Stimulated activated CD8-positive, alpha-beta memory T cell treated with anti-CD3 and anti-CD28 coated beads, Interleukin-15, amount 100 ng/mL, for 48 hours (primary cell): ENCODE measurements at places on chromosomes 4 and X.
A peak's percentile ranks its signal among the peaks of the same experiment; 100 is the strongest.

GRCh38 chrX:75522565-75523431, at the start of gene ZDHHC15:
Gene ZDHHC15 (minus strand): TSS chrX:75523037. CDS start chrX:75523024, 13 bp downstream.
- peak; percentile 13 for DNase-seq

DNA sequence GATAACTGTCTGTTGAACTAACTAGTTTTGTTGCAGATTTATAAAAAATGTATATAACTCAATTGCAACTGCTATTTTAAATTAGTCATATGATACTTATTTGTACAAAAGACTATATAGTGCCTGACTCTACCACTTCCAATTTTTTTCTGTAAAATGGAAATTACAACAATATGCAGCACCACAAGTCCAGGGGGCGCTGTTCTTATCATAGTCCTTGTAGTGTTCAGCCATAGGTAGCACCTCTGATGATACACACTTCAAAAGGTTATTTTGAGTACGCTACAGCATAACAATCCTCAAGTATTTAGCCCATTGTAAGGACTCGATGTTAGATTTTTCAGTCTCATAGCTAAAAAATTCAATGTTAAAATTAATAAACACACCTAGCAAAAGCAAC, 174.9 kb downstream of the CORIN start:
- no peak for DNase-seq

DNA sequence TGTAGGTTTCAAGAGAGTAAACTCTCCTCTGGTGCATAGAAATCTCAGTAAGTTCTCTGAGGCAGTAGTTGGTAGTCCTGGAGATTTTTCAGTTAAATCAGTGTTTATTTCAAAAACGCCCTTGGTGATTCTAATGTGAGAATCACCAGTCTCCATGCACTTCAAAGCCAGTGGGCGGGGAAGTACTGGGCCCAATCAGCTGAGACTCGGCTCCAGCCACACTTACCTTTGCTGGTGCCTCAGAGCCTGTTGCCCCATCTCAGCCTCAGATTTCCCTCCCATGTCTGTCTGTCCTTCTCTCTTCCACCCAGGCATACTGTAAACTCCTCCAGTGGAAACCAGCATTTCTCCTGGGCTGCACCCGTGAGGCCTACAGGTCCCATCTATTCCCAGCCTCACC, 7.4 kb upstream of the MGST2 start:
- no peak for DNase-seq

DNA sequence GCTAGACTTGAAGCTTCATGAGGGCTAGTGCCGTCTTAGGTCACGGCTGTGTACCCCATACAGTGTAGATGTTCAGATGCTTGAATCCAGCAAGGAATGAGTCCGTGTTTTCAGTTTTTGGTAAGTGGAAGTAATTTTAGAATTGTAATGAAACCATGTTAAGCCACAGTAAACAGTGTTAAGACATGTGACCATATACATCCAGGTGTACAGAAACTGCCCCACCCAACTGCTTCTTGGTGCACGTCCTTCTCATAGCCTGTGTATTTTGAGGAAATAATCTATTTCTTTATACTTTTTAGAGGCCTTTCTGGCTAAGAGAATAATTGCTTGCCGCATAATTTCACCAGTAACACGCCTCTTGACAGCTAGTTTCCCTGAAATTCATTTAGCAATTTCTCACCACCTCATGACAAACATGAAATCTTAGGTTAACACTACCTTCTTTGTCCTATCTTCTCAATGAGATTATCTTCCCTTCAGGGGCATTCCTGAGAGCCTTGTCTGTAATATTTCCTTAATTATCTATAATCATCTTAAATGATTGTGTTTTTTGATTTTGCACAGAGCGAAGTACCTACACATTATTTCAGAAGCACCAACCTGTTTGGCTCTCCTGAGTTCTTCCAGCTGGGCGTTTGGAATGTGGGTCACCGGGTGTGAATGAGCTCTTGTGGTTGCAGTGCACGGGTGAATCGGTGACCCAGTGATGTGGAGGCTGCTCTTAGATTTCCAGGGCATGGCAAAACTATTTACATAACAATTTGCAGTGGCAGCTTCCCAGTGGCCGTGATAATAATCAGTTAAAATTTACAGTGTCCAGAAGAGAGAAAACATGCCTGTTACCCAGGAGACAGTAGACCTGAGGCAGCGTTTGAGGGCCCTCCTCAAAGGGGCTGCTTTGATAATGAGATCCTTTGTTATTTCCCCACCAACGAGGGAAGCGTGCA, 50.2 kb upstream of the TADA2B start:
- no peak for DNase-seq

- no peak for DNase-seq
Measured at GRCh38 chrX:70254909-70255308, 5.1 kb downstream of the P2RY4 start.

DNA sequence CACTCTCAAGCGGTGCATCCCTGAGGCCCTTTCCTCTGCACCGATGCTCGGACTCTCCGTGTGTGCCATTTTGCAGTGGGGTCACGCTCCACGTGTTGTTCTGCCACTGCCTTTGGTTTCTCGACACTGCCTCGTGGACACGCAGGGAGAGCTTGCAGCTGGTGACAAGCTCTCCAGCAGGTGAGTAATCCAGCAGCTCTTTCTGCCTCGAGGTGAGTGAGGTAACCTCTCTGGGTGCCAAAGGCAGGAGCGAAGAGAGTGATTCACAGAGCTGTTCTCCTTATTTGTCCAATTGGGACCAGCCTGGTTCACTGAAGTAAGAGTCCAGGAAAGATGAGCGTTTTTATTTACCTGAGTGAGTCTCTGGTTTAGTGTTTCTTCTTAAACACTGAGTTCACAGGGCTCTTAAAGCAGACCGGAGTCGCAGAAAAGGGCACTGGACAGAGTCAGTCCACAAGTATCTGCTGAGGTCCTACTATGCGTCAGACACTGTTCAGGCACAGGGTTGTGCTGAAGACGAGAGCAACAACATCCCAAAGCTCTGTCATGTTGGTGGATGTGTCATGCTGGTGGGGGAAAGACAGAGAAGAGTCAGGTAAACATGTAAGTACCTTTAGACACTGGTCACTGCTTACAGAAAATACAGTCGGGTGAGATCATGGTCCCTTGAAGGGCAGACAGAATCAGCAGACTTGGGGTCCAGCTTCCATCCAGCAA, 61.8 kb downstream of the FHDC1 start:
- DNase-seq = no peak

DNA sequence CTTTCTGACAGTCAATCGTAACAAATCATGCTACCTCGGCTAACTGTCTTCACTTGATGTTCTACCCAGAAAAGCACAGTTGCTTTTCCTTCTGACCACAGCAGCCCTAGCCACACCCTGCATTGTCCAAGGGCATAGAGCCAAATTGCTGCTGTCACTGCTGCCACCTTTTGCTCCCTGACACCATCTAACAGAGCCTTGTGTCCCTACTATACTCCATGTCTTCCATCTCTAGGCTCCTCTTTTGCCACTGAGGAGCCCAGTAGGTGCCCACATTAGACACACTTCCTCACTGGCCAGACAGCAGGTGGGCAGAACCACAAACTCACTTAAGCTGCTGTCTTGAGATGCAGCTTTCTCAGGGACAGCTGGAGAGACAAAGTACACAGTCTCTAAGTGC, 91.4 kb downstream of the ANXA3 start:
- DNase-seq = no peak

DNA sequence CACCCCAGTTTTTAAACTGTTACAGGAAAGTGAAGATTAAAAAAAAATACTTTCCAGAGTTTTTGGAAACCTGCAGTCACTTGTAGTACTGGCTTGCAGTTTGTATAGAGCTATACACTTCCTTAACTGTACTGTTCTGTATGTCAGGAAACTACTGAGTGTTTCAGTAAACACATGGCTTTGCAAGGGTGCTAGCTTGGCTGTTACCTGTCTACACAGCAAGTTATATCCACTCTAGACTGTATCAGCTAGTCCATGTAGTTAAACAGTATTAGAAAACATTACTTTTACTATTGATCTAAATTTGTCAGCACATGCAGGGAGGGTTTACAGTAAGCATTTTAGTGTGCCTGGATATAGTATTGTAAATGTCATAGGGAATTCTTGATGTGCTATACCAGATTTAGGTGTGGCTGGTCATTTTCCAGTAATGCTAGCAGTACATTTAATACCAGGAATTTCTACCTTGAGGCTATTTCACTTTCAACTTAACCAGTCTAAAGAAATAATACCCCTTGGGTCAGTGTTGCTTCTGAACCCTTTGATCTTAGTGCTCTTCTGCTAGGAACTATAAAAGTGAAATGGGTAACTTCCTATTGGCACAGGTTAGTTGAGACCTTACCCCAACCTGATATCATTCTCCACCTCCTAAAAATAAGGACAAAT, 192.3 kb upstream of the ANKRD50 start:
- no peak for DNase-seq

GRCh38 chr4:65007841-65008439, 598.7 kb upstream of the TECRL start:
- DNase-seq = no peak

- DNase-seq = no peak
Measured at GRCh38 chrX:152824841-152825374, 5.6 kb downstream of the CETN2 start.

- no peak for DNase-seq
Measured at GRCh38 chr4:105755375-105755774, 46.8 kb downstream of the GSTCD start.

- DNase-seq = no peak
Measured at GRCh38 chr4:89598602-89599001, 238.4 kb downstream of the SNCA start.

DNA sequence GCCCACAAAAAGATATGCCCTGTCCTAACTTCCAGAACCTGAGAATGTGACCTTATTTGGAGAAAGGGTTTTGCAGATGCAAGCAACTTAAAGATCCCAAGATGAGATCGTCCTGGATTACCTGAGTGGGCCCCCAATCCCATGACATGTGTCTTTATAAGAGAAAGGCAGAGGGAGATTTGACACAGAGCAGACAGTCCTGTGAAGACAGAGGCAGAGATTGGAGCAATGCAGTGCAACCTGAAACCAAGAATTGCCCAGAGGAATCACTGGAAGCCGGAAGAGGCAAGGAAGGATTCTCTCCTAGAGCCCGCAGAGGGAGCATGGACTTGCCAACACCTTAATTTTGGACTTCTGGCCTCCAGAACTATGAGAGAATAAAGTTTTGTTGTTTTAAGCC, 171.5 kb downstream of the SMIM20 start:
- DNase-seq = no peak

DNA sequence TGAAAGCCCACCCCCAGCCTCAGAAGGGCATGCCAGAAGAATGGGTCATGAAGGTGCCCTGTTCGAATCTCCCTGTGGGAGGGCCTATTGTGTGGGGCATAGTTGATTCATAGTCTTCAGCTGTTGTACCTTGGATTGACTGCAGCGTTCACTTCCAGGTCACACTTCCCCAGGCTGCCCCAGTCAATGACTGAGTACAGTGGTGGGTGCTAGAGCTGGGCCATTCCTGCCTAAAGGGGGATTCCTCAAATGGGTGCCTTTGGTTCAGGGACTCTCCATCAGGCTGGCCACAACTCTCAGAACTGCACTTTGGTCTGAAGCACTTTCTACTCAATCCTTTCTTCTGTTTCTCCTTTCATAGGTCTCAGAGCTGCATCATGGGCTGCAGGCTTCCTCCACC, 35.0 kb upstream of the RASGEF1B start:
- peak; percentile 21 for DNase-seq

DNA sequence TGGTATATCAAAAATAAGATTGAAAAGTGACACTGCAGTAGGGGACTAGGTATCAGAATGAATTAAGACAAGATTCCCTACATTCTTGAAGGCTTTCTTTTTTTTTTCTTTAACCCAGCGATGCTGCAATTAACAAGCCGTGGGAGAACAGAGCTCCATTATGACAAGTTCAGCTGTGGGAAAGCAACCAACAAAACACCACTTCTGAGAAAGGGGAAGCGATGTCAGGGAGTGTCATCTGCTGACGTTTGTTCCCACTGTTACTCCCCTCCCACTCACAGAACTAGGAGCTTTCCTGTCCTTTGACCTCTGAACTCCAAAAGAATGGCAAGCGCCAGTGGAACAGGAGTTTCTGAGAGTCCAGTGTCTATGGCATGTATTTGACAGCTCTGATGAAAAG, 90.2 kb upstream of the SLITRK2 start:
- DNase-seq = no peak

DNA sequence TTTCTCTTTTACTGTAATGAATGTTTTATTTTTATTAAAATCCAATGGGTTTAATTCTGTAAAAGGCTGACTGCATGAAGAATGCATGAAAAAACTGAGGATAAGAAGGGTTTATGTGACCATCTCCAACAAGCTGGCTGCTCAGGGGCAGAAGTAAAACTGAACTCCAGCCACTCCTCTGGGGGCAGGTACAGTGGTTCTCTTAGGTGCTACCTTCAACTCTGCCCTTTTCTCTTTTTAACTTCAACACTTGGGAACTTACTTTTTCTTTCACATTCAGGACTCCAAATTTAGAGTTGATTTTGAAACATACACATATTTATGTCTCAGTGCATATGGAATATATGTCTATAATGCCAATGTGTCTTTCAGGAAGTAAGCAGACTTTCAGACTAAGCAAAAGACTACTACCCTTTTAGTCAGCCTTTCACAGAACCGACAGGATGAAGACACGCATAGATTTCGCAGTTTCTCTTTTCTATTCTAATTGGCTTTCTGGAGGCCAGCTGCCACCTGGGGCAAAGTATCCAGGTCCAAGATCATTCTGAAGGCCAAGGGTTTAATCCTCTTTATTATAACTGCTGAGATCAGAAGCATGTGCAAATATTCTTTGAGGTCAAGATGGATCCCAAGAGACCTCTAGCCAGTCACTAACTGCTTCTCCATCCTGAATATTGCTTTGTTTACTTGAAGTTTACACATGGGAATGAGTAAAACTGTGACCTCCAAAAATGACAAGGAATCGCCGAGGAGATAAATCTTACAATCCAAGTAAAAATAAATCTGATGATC, 30.7 kb downstream of the HS3ST1 start:
- DNase-seq = no peak

GRCh38 chrX:19814240-19814639, 73.2 kb downstream of the SH3KBP1 start:
- DNase-seq = no peak

DNA sequence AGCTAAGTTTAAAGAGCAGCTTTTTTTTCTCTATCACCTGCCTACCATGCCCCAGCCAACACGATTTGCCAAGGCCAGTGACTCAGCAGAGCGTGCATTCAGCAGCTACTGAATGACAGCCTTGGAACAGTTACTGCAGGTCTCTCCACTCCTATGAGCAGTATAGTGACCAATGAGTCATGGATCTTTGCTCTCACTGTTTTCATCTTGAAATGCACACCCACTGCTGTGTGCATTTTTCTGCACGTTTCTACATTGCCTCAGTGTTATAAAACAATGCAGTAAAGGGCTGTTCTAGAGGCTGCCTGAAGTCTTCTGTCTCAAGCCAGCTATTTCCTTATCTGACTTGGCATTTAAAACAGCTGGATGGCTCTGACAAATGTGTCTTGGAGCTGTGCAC, 66.0 kb upstream of the C4orf54 start:
- DNase-seq = peak; percentile 8

DNA sequence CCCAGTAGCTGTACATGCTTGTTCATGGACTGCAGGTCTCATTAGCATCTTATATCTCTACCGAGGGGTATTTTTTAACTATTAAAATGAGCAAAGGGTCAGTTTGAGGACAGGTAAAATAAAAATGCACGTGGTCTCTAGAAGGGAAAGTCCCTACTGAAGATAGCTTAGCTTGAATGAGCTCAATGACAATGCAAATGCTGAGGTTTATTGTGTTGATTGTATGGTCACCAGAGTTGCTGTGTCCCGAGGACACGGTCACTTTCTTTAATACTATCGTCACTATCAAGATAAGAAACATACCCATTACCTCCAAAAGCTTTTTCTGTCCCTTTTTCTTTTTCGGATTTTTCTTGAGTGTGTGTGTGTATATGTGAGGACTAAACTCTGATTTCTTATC, 250.5 kb upstream of the PRKX start:
- DNase-seq = no peak

- DNase-seq = no peak
Measured at GRCh38 chr4:39637586-39638353, 895 bp downstream of the SMIM14 start.
